Activated T-cell treated with anti-CD3 and anti-CD28 coated beads, Interleukin-2, amount 50 U/mL, for 48 hours (primary cell): ENCODE measurements at places on chromosomes 2 and 18.
A peak's percentile ranks its signal among the peaks of the same experiment; 100 is the strongest.

- no peak for DNase-seq
These were observed 230.4 kb downstream of the SP3 start for GRCh38 chr2:173734797-173735196.

GRCh38 chr2:184920451-184920965 is 322.2 kb downstream of the ZNF804A start:
- DNase-seq, result no peak

DNA sequence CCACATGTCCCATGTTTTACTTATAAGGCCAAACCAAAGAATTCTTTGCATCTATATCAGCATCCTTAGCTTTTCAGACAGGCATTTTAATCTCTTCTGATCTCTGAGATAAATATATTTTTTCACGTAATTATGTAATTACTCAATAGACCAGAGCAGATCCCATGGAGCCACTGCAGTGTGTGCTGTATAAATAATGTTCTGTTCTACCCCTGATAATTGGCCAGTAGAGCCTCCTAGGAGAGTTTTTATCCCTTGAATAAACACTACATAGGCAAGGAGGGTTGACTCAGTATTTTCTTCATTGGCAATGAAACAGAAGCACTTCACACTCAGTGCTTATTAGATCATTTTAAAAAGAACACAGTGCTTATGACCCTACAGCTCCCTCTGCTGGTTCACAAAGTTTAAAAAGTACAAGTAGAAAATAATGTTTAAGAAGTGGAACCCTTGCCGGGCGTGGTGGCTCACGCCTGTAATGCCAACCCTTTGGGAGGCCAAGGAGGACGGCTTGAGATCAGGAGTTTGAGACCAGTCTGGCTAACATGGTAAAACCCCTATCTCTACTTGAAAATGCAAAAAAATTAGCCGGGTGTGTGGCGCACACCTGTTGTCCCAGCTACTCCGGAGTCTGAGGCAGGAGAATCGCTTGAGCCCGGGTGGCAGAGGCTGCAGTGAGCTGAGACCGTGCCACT is 91.9 kb downstream of the PPP1R1C start:
- DNase-seq, result peak; percentile 17

DNA sequence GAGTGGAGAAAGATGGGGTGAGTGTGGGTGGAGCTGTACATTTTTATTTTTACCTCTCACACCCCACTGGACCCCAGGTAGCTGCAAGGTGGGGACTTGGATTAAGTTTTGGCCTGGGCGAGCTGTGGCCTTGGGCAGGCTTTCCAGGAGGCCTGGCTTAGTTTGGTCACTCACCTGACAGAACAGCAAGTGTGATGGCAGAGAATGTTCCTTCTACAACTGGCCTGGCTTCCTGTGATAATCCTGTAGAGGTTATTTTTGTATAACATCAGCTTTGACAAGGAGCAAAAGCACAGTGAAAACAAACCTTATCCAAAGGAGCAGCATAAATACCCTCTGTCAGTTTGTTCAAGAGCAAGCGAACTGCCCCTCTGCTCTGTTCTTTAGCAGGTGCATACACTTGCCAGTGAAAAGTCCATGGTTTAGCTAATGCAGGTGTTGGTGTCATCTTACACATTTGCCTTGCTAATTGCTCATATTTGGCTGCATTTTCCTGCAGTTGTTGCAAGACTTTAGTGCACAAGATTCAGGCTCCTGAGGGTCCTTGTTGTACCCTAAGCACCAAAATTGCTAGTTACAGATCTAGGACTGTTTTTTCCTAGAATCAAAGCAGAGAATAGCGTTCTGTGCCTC is 6.3 kb downstream of the THNSL2 start:
- no peak for DNase-seq

GRCh38 chr18:31950583-31950982 is 7.7 kb upstream of the TRAPPC8 start:
- no peak for DNase-seq

DNA sequence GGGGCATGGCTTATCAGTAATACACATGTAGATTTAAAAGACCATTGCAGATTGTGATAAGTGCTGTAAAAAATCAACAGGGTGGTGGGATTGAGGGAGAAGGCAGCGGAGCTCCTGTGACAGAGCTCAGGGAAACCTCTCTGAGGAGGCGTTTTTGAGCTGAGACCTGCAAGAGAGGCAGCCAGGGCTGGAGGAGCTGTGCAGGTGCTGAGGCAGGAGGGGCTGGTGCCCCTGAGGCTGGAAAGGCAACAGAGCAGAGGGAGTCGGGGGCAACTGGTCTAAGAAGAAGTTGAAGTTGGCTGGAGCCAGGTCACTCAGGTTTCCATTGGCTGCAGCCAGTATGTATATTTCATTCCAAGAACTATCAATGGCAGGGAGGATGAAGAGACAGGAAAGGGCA is 47.6 kb downstream of the KLHL29 start:
- peak; percentile 4 for DNase-seq

GRCh38 chr18:65282096-65282495 is 468.7 kb upstream of the CDH7 start:
- no peak for DNase-seq

DNA sequence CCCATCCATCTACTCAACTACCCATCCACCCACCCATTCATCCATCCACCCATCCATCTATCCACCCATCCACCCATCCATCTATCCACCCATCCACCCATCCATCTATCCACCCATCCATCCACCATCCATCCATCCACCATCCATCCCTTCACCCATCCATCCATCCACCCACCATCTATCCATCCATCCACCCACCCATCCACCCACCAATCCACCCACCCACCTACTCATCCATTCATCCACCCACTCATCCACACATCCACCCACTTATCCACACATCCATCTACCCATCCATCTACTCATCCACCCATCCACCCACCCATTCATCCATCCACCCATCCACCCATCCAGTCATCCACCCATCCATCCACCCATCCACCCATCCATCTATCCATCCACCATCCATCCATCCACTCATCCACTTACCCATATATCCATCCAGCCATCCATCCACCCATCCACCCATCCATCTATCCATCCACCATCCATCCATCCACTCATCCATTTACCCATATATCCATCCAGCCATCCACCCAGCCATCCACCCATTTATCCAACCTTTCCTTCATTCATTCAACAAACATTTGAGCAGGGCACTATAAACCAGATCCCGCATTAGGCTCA is 2.1 kb upstream of the NGEF start:
- DNase-seq, result no peak

DNA sequence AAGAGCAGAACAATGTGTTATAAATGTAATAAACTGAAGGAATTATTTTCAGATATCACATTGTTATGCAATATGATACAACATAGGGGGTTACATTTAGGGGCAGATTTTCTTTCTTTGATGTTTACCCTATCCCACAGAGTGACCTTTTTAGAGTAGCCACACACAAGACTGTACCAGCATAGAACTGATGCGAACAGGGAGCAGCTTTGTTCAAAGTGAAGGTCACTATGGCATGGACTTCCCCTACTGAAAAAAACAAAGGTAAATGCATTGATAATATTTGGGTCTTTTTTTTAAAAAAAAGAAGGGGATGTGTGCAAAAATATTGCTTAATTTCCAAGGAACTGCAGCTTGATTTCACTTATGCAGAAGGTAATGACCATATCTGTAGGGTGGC is 1354.9 kb downstream of the SUCLG1 start:
- DNase-seq, result no peak

GRCh38 chr18:8960740-8961657 is 141.5 kb upstream of the NDUFV2 start:
- no peak for DNase-seq

GRCh38 chr2:130911482-130911881 is 74.8 kb downstream of the ARHGEF4 start:
- no peak for DNase-seq

GRCh38 chr2:219536967-219537366 is 6.6 kb downstream of the CHPF start:
- no peak for DNase-seq

DNA sequence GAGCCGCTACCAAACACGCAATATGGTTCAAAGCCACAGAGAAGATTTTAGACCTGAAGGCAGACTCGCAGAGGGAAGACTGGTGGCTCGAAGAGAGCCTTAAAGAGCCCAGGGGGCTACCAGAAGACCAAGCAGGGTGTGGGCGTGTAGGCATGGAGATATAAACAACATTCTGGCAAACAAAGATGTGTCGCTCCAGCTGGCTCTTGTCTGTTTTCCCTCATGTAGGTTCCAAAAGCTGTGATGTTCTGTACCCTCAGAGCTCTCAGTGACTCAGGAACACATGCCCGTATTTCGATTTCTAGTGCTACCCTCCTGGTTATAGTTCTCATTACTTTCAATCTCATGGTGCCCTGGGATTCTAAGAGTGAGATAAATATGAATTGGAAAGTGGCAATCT is 44.5 kb downstream of the DOCK10 start:
- no peak for DNase-seq

DNA sequence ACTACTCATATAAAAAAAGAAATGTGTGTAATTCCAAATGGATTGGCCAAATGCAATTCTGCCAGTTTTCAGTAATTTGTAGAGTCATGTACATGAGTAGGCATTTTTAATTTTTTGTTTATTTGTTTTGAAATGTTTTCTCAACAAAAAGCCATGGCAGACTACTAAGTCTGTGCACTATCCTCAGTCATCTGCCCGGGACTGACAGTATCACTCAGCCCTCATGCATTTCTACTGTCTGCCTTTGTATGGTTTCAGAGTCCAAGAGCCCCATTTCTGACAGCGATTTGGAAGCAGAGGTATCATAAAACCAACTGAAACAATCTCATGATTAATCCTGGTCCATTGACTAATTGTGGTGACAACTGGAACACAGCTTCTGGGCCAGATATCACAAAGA is 109.9 kb upstream of the NYAP2 start:
- DNase-seq, result no peak

GRCh38 chr18:79780547-79780946 is 17.2 kb upstream of the KCNG2 start:
- no peak for DNase-seq

DNA sequence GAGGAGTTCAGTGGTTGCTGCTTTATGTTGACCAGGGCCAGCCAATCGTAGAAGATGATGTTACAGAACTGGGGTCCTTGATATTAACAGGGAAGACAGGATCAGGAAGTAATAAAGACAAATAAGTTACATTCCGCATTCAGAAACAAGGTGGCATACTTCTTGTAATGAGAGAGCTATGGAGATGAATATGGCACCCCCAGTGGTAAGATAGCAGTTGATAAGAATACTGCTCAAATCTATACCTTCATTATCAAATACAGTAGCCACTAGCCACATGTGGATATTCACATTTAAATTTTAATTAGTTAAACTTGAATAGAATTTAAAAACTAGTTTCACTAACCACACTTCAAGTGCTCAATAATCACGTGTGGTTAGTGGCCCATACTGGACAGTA is 290.4 kb upstream of the RBMS1 start:
- no peak for DNase-seq

DNA sequence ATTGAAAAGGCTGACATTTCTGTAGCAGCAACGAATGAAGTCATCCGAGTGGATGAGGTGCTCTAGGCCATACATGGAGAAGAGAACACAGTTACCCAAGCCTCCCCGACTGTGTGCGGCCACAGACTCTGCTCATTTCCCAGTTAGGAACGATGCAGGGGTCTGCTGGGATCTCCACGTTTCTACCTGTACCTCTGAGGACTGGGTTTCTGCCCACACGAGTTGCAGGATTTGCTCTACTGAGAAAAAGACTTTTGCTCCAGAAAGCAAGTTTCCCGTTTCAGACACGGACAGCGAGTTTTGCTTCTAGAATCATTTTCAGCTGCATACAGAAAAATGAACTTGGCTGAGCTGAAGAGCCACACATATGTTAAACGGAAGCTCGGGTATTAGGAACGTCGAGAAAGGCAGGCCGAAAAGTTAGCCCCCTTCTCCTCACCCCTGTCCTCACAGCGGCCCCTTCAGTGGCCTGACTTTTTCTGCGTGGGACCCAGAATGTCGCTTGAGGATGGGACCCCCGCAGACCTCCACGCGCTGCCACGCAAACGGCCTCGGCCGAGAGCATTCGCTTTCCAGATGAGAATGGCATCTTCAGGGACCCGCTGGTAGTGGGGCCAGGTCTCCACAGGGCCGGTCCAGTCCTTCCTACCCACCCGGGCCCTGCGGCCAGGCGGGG is 582 bp upstream of the RAB31 start:
- DNase-seq, result no peak

DNA sequence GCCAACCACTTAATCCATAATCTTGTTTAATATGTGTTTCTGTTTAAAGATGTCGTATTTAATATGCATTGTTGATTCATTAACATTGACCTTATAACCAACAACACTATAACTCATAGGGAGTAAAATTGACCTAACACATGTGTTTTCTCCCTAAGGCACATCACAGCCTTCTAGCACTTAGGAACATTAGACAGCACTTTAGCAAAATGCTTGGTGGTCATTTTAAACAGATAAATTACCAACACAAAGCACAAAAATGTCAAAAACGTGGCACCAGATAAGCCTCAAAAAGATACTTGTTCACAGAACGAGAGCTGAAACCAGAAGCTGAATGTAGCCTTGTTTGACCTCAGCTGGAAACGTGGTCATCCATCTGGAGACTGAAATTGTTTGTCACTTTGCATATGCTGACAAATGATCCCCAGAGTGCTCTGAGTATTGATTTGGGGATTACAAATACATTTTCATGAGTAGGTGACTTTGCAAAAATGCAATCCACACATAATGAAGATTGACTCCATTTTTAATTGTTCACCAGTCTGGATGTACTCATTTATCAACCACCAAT is 139.2 kb downstream of the CCDC102B start:
- DNase-seq, result no peak

DNA sequence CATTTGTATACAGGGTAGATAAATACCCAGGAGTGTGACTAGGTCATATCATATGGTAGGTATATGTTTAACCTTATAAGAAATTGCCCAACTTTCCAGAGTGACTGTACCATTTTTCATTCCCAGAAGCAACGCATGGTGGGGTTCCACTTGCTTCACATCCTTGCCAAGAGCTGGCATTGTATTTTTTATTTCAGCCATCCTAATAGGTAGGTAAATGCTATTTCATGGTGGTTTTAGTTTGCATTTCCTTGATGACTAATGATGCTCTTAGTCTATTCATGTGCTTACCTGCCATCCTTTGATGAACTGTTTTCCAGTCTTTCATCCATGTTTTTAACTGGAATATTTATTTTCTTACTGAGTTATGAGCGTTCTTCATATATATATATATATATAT is 51.9 kb downstream of the MAP4K3 start:
- no peak for DNase-seq

GRCh38 chr2:187313831-187314230 is 134.2 kb downstream of the CALCRL start:
- no peak for DNase-seq

GRCh38 chr2:161609930-161610329 is 14.3 kb upstream of the SLC4A10 start:
- DNase-seq, result no peak

- no peak for DNase-seq
These were observed 15.1 kb downstream of the GALNT13 start for GRCh38 chr2:153886833-153887232.

DNA sequence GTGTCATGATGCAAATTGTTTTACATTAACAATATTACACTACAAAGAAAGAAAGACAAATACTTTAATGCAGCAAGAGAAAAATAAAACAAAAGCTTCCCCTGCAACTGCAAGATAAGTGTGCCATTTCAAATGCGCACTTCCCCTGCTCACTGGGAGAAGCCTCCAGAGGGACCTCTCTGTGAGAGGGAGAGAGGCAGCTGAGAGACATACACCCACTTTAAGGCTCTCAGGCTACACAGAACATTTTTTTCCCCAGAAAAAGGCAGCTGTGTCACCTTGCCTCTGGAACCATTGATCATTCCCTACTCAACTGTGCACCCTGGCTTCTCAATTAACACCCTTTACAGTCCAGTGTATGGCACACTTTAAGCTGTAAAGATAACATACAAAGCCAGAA is 75.2 kb downstream of the DPP4 start:
- no peak for DNase-seq
